ENCODE measurements at places on chromosomes 16 and 17. TPM values are rescaled to one million over a fixed set of nuclear protein-coding genes. Genes with fewer than 3 reads are reported as not detected.

The TSNAXIP1 gene
- total RNA-seq = 1.8 TPM

The KIFC3 gene
- total RNA-seq = 32.8 TPM

The KRTAP9-2 gene
- not detected for total RNA-seq

The ALOX12 gene
- not detected for total RNA-seq

The ADPRM gene
- total RNA-seq = 9.3 TPM

The SRP68 gene
- total RNA-seq = 32.3 TPM

The DUSP3 gene
- 37.5 TPM for total RNA-seq

The TCAP gene
- 0.49 TPM for total RNA-seq

The CSH2 gene
- total RNA-seq = not detected

The DCTN5 gene
- 22.5 TPM for total RNA-seq

The MBTPS1 gene
- total RNA-seq = 61.1 TPM

The KRT33B gene
- not detected for total RNA-seq

The KRTAP4-4 gene
- total RNA-seq = not detected

The RAB11FIP4 gene
- 0.74 TPM for total RNA-seq

The COG8 gene
- total RNA-seq = 51.5 TPM

The C1QTNF8 gene
- not detected for total RNA-seq

The WDR59 gene
- 22.4 TPM for total RNA-seq

The TBC1D3K gene
- not detected for total RNA-seq

The PKMYT1 gene
- total RNA-seq = 1.5 TPM

The APOBR gene
- total RNA-seq = not detected

The RAI1 gene
- 7.5 TPM for total RNA-seq

The CCL8 gene
- not detected for total RNA-seq

The GCGR gene
- total RNA-seq = not detected

The PIRT gene
- not detected for total RNA-seq

The C16orf89 gene
- 1.6 TPM for total RNA-seq

The SLFN12L gene
- not detected for total RNA-seq

The SLFN13 gene
- total RNA-seq = 1.7 TPM

The CLDN9 gene
- not detected for total RNA-seq

The HOXB2 gene
- total RNA-seq = 9.0 TPM

The MT1G gene
- total RNA-seq = not detected

The CRYBA1 gene
- total RNA-seq = not detected

The KRT36 gene
- total RNA-seq = not detected

The C16orf46 gene
- 0.90 TPM for total RNA-seq

The KRTAP4-2 gene
- total RNA-seq = not detected

The NAE1 gene
- total RNA-seq = 71.3 TPM

The PIK3R5 gene
- not detected for total RNA-seq

The STAT5A gene
- total RNA-seq = 25.2 TPM

The SOX15 gene
- 0.57 TPM for total RNA-seq
